Heart right ventricle (tissue), 16 donors: ENCODE measurements at places on chromosomes 3 and 15. TPM values are rescaled to one million over a fixed set of nuclear protein-coding genes. Genes with fewer than 3 reads are reported as not detected.

- no peak for DNase-seq
Measured at GRCh38 chr3:171678971-171679492, 131.3 kb downstream of the PLD1 start.

The PARP9 gene
- total RNA-seq = 14.7 TPM

GRCh38 chr15:94576889-94577533, 345.6 kb downstream of the MCTP2 start:
- DNase-seq = peak; percentile 7

The HAPLN3 gene
- total RNA-seq = 5.3 TPM

The ZPLD1 gene
- total RNA-seq = not detected

The FAM81A gene
- total RNA-seq = 2.9 TPM

The CELF6 gene
- total RNA-seq = 0.53 TPM
